AG04450 (cell line): ENCODE measurements at places on chromosomes 1 and 21. TPM values are rescaled to one million over a fixed set of nuclear protein-coding genes. Genes with fewer than 3 reads are reported as not detected.
A peak's percentile ranks its signal among the peaks of the same experiment; 100 is the strongest.

GRCh38 chr1:98386675-98387440, 274.7 kb upstream of the SNX7 start:
- no peak for DNase-seq

DNA sequence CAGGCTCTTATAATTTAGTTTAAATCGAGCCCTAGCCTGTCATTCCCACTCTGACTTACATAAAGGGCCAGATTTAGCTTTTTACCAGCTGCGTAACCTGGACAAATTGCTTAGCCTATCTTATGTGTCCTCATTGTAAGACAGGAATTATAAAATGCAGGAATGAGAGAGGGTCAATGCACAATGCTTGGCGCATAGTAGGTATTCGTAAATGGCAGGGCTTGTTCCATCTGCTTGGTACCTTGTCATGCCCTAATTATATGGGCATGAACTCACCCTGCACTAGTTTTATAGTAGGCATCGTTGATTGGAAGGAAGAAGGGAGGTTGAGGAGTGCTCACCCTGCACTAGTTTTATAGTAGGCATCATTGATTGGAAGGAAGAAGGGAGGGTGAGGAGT, 108.8 kb downstream of the GALNT2 start:
- DNase-seq: no peak

DNA sequence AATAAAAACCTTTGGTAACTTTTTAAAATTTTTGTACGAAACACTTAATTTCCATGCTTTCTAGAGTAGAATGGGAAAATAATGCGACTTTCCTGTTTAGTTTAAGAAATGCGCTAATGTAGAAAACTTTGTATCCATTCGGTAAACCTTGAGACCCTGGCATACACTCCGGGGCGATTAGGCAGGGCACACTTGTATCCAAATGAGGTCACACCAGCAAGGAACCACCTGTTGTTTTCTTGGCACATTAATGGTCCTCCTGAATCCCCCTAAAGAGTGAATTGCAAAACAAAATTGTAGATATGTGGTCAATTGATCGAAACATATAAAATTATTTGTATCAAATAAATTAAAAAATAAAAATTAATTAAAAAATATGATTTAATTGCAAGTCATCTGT, 25.2 kb downstream of the CHODL start:
- DNase-seq: no peak

GRCh38 chr1:215523128-215523861, 43.8 kb upstream of the KCTD3 start:
- DNase-seq: no peak

- no peak for DNase-seq
These were observed 19.8 kb downstream of the KMO start for GRCh38 chr1:241551759-241552638.

GRCh38 chr21:25995278-25995677, 175.3 kb downstream of the APP start:
- DNase-seq: no peak

GRCh38 chr1:225435957-225436392, 8.1 kb upstream of the LBR start:
- no peak for DNase-seq

DNA sequence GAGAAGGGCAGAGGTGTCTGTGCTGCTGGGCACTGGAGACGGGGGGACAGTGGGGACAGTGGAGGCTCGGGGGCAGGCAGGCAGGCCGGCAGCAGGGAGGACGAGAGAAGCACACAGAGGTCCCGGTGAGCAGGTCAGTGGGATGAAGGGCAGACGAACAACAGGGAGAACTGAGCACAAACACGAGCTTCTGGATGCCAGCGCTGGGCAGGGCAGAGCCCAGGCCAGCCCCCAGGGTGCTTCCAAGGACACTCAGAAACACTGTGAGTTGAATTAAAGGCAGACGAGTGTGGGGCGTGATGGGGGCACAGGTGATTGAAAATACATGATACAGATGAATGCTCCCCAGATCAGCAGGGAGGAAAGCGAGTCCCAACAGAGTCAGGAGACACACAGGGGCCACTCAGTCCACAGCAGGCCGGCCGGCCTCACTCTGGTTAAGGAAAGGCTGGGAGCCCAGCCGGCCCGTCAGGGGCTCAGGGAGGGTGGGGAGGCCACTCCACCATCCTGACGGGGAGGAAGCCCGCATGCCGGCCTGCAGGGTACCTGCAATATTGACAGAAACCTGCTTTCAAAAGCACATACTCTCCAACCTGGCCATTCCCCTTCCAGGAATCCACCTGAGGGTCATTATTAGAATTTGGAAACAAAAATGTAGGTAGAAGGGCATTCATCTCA, 14.1 kb downstream of the SLC19A1 start:
- DNase-seq: no peak

- no peak for DNase-seq
These were observed 230.3 kb downstream of the CHRM3 start for GRCh38 chr1:239616673-239617072.

DNA sequence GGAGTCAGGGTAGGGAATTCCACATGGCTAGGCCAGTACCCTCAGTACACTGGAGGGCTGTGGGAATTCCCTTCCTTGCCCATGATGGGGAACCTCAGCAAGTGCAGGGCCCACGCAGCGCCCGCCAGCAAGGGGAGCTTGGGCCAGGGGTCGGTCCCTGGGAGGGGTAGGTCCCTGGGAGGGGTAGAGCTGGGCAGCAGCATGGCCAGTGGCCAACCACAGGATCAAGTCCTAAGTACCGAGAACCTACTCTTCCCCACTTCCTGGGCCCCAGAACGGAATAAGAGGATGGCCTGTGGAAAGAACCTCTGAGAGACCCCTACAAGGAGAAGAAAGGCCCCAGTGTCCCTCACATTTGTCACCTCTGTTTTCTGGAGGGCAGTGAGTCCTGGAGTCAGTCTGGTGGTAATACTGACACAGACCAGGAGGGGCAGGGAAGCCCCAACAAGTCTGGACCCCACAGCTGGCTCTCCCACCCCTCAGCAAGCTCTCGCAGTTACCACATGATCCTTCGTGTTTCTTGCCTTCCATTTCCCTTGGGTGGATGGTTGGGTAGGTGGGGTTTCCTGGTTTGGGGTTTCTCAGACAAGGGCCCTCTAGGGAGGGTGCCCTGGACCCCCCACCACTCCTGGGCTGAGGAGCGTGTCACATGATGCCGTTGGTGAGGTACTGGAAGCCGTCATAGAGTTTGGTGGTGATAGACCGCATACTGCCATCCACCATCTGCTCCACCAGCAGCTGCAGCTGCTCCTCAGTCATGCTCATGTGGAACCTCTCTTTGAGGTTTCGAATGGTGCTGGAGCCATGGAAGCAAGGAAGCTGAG, 10.3 kb downstream of the ZNF687 start:
- no peak for DNase-seq

GRCh38 chr1:188023206-188023605, 1194.5 kb downstream of the PLA2G4A start:
- peak; percentile 6 for DNase-seq

- no peak for DNase-seq
These were observed 142.2 kb upstream of the KRTAP19-8 start for GRCh38 chr21:31180256-31181081.

- no peak for DNase-seq
These were observed 190.8 kb downstream of the MATN1 start for GRCh38 chr1:30532621-30533020.

- DNase-seq: no peak
These were observed 77.9 kb downstream of the GALNT2 start for GRCh38 chr1:230144758-230145504.

DNA sequence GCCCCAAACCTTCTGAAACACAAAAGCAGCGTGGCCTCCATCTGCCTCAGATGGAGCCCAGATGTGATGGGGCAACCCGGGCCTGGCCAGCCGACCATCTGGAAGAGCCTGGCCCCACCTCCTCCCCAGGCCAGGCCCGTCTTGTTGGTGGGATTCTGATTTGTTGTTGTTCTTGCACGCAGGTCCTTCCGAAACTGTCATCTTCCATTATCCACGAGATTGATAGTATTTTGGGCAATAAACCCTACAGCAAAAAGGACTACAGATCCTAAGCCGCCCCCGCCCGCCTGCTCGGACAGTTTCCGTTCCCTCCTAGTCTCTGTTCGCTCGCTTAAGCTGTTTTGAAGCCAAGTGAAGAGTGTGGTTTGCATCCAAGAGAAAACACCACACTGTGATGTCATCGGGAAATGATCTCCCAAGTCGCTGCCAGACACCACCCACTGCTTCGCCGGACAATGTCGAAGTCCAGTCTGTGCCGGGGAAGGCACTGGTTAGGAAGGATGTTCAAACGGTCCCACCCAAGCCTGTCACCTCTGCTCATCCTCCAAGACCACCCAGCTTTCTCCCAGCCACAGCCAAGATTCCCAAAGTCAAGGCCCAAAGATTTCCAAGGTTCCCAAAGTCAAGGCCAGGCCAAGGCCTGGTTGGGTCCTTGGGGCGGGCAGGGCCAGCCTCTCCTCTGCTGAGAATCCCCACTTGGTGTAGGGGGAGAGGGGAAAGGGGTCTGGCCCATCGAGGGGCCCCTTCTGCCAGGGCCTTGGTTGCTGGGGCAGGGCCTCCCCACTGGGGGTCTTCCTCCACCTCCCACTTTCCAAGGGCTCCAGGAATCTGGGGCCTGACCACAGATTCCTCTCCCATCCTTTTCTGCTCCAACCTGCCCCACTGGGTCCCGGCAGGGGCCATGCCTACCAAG, 52.9 kb downstream of the KCNAB2 start:
- no peak for DNase-seq

GRCh38 chr1:38576241-38576640, 283.3 kb downstream of the RRAGC start:
- no peak for DNase-seq

GRCh38 chr1:44783697-44784093, 4.3 kb downstream of the BEST4 start:
- no peak for DNase-seq

DNA sequence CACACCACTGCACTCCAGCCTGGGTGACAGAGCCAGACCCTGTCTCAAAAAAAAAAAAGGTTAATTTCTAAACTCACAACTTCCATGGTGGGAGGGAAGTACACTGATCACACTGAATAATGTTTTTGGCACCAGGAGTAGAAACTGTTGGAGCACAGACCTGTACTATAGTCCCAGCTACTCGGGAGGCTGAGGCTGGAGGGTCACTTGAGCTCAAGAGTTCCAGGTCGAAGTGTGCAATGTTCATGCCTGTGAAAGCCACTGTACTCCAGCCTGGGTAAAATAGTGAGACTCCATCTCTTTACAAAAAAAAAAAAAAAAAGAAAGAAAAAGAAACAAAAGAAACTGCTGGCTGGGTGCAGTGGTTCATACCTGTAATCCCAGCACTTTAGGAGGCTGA, 35.3 kb downstream of the TMEM50B start:
- DNase-seq: no peak

DNA sequence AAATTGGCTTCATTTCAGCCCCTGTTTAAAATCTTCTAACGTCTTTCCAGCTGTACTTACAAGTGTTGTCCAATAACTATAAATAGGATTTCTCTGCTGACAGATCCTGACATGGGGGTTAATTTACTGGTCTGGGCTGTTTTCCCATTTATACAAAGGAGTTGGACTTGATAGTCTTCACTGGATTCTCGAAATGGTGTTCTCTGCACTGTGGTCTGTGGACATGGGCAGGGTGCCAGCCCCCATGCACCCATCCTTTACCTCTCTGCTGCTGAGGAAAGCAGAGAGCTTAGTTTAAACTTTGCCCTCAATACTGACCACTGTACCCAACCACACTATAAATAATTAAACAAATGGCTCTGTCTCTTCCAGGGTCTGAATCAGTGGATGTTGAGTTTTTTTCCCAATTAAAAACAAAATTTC, 5.2 kb downstream of the DIO1 start:
- DNase-seq: peak; percentile 41

DNA sequence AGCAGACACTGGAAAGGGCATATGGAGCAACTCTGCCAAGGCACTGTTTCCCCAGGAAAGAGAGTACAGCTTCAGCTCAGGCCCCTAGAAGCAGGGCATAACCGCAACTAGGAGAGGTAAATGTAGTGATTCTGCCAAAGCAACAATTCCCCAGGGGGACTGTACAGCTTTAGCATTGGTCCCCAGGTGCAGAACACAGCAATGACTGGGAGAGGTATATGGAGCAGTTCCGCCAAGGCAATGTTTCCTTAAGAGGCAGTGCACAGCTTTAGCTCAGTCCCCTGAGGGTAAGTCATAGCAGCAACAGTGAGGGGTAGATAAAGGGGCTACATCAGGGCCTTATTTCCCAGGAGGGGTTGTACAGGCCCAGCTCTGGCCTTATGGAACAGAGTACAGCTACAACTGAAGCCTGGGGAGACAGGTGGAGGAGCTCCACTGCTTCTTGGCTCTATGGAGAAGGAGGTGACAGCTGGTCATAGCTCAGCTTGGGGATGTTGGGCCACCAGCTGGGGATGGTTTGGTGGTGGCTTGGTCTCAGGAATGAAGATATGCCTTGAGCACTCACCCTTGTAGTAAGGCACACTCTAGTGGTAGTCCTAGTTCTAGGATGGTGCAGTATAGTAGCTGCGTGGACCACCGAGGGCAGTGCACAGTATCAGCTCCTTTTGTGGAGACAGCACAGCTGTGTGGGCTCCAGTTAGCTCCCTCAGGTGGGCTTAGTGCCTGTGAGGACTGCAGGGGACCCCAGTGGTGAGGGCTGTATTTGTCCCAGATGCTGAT, 582.7 kb downstream of the PTPRC start:
- no peak for DNase-seq

- DNase-seq: no peak
These were observed 42.3 kb downstream of the GNG4 start for GRCh38 chr1:235607284-235607683.

GRCh38 chr1:180299479-180300221, 69.6 kb downstream of the LHX4 start:
- no peak for DNase-seq

DNA sequence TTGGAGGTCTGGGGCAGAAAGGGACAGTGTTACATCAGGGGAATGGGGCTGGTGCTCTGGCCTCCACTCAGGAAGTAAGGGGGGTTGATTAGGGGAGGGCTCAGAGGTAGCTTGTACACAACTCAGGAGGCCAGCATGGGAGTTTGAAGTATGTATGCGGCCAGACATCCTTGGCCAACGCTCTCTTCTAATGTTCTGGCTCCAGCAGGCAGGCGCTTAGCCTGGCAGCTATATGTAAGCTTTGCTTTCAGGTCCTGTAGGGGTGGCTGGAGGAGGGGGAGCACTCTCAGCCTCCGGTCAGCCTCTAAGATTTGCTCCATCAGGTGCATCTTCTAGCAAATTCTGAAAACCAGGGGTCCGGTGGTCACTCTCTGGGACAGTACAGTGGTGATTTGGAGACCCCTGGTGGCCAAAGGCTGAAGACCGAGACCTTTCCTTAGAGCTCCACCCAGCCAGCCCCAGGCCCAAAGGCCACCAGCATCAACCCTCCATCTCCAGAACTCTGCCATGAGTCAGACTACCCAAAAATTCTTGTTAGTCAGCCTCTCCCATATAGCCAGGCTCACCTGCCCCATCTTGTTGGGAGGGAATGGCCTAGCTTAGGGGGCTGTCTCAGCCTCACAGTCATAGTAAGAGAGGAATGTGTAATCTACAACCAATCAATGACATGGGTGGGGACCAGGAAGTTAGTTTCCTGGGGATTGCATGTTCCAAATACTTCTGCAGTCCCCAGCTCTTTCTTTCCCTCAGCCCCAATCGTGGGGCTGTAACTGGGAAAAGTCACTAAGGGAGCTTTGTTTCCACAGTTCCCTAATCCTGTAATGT, 9.7 kb upstream of the COL8A2 start:
- DNase-seq: no peak

The ACTN2 gene
- not detected in 2 replicates for polyA plus RNA-seq

The KCNJ15 gene
- 0.07 and 0.22 TPM in 2 replicates for polyA plus RNA-seq

The SYPL2 gene
- polyA plus RNA-seq: 0.26 and 0.40 TPM in 2 replicates

The HEYL gene
- polyA plus RNA-seq: 0.14 TPM in 2 replicates

The IL12RB2 gene
- polyA plus RNA-seq: not detected in 2 replicates

The LCE2C gene
- not detected in 2 replicates for polyA plus RNA-seq

The NBPF6 gene
- polyA plus RNA-seq: not detected in 2 replicates

The PKP1 gene
- polyA plus RNA-seq: 0.04 TPM in 2 replicates

The OR2T11 gene
- polyA plus RNA-seq: not detected in 2 replicates

The CCDC24 gene
- polyA plus RNA-seq: 1.1 and 1.6 TPM in 2 replicates

The SPRR5 gene
- polyA plus RNA-seq: not detected in 2 replicates

The USP21 gene
- 15.4 and 16.2 TPM in 2 replicates for polyA plus RNA-seq
